ENCODE measurements at places on chromosomes 13 and 19.

DNA sequence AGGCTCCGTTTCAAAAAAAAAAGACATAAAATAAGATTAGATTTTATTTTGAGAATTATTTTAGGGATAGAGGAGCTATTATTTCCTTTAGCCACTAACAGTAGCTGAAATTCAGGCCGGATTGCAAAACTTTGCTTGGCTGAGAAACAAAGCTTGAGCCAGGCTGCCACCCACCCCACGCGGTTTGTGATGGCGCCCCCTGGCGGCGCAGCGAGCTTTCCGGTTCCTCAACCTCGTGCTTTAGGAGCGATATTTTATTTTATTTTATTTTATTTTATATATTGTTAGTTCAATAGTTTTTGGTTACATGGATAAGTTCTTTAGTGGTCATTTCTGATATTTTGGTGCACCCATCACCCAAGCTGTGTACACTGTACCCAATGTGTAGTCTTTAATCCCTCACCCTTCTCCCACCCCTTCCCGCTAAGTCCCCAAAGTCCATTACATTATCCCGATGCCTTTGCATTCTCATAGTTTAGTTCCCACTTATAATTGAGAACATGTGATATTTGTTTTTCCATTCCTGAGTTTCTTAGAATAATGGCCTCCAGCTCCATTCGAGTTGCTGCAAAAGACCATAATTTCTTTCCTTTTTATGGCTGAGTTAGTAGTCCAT, 19.8 kb upstream of the CEACAM4 start:
- DNase-seq = peak; percentile 21

DNA sequence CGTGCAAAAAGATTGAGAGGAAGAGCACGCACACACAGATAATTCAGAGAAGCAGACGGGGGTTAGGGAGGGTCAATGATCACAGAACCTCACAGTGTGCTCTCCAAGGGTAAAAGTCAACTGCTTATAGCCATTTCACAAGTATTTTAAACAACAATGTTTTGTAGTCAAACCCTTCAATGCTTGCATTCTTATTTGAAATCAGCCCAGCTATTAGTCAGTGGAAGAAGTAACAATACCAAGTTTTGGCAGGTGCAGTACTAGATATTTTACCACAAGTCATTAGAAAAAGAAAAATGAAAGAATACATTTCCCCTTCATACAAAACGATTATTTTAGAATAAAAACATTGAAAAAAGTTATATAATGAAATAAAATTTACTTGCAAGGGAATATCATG, 2.6 kb downstream of the CSNK1A1L start:
- DNase-seq = no peak

DNA sequence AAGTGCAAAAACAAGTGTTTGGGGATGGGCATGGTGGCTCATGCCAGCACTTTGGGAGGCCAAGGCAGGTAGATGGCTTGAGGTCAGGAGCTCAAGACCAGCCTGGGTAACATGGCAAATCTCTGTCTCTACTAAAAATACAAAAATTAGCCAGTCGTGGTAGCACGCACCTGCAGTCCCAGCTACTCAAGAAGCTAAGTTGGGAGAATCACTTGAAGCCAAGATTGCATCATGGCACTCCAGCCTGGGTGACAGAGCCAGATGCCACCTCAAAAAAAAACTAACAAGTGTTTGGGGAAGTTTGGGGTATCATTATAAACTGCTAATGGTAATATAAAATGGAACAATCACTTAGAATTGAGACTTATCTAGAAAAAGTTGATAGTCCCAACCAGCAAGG, 24.6 kb downstream of the XPO4 start:
- no peak for DNase-seq

DNA sequence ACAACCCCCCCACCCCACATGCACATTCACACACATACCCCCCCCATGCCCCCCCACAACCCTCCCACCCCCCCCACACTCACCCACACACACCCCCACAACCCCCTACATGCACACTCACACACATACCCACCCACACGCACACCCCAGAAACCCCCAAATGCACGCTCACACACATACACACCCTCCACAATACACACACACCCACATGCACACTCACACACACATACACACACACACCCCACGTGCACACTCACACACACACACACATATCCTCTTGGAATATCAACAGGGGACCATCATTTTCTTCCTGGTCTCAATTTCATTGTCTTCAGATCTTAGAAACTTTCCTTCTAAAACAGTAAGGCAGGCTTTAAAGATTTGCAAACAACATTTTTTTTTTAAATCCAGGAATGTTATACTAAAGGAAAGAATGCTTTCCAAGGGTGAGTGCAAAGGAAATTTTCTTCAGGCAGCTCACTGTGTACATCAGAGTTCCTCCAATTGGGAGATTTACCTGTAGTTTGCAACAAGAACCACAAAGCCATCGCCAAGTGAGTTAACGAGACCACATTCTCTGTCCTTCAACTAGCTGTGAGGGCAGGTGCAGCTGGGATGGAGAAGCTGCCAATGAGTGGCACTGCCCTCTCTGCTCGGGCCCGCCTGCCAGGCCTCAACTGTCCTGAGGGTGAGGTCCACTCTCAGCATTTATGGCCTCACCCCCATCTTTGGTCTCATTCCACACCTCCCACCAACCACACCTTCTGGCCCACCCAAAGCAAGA, 53.0 kb downstream of the MRPL57 start:
- DNase-seq = no peak

GRCh38 chr13:87234981-87235380, 436.2 kb upstream of the SLITRK5 start:
- no peak for DNase-seq

DNA sequence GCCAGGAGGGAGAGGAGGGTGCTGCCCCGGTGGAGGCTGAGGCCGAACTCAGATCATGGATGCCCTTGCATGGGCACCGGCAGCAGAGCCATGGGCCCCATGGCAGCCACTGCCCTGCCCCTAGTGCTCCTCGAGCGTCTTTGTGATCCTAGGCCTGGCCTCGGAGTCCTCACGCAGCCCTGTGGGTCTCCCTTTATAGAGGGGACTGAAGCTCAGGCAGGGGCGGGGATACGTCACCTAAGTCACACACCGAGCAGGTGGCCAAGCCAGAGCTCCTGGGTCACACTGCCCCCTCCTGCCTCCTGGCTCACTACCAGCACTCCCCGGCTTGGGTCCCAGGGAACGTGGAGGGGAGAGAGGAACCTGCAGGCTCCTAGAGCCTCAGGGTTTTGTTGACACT, 28.7 kb downstream of the DHX34 start:
- peak; percentile 27 for DNase-seq

GRCh38 chr13:106660746-106661625, 93.0 kb upstream of the ARGLU1 start:
- peak; percentile 63 for DNase-seq

- DNase-seq = no peak
Observed at GRCh38 chr19:10826846-10827245, 9.2 kb downstream of the TMED1 start.

DNA sequence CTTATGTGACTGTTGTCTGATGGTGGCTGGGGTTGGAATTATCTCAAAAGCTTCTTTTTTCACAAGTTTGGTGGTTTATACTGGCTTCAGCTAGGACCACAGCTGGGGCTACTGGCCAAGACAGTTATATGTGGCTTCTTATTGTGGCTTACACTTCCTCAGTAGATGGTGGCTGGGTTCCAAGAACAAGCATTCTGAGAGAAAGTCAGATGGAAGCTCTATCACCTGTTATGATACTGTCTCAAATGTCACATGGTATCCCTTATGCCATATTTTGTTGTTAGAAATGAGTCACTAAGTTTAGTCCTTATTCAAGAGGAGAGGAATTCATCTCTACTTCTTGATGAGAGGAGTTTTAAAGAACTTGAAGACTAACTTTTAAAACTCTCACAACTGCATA, 41.6 kb downstream of the NDFIP2 start:
- DNase-seq = no peak

DNA sequence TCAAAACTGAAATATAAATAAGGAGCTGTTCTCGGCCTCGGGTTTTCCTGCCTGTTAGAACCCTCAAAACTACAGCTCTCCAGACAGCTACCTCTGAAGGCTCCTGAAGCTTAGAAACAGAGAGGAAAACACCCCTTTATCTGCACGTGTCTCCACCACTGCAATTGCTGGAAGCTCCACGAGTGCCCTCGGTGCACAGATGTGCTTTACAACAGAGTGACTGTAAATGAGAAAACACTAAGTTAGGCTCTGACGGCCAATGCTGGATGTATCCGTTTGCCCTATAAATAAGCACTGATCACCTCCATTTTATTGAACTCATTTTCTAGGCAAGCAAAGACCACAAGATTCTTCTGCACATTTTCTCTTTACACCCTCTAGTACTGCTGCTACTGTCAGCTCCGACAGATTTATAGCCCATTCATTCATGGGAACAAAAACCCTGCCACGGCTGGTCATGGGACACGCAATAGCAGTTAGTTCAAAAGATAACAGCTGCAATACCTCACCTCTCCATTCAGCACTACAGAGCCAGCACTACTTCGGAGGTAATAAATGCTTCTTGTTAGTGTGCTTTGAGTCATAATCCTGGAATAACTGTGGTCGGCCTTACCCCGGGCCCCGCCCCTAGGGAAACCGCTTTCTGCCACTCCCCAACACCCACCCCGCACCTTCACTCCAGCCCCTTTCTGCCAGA, 241.1 kb upstream of the ZNF507 start:
- peak; percentile 17 for DNase-seq

DNA sequence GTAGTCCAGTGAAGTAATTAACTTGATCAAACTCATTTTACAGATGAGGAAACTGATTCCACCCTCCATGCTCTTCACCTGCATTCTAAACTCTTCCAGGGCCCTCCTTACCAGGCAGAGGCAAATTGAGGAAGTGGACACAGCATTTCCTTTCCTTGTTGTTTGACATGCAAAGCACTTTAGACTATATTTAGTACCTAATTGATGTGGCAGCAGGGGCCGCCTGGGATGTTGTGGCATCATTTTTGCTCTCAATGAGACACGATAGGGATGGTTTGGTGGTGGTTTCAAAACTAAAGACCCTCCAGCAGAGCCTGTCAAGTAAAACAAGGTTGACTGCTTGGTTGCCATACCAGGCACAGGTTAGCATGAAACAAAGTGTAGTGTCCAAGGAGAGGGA, 7.9 kb downstream of the SIPA1L3 start:
- no peak for DNase-seq

GRCh38 chr13:100394005-100394695, 194.4 kb downstream of the GGACT start:
- no peak for DNase-seq

DNA sequence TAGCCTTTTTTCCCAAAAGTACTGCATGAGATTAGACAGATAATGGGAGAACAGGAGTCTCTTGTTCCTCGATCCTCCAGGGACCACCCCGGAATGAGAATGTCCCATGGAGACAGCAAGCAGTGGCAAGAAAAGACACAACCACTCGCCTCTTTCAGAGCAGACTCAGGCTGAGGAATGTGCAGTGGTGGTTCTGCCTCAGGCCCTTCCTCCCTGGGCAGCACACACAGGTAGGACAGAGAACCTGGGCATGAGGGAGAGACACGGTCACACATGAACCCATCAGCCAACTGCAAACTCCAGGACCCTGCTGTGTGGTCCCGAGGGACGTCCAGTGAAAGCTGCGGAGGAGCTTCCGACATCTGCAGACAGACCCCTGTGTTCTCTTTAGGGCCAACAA, 31.0 kb downstream of the CRYL1 start:
- DNase-seq = no peak

DNA sequence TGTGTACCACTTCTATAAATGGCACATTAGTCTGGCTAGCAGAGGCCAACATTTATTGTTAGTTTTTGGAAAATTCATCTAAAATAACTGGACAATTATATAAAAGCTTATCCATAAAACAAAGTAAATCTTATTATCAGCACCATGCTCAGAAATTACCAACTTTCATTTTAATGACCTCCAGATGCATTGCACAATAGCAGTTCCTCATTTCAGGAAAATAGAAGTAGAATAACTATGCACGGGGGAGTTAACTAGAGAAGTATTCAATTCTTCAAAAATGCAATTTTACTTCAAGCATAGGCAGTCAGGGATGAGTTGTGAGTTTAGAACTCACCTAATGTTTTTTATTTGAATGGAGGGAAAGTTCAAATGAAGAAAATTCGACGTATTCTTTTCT, 1023.5 kb downstream of the PCDH17 start:
- DNase-seq = no peak

DNA sequence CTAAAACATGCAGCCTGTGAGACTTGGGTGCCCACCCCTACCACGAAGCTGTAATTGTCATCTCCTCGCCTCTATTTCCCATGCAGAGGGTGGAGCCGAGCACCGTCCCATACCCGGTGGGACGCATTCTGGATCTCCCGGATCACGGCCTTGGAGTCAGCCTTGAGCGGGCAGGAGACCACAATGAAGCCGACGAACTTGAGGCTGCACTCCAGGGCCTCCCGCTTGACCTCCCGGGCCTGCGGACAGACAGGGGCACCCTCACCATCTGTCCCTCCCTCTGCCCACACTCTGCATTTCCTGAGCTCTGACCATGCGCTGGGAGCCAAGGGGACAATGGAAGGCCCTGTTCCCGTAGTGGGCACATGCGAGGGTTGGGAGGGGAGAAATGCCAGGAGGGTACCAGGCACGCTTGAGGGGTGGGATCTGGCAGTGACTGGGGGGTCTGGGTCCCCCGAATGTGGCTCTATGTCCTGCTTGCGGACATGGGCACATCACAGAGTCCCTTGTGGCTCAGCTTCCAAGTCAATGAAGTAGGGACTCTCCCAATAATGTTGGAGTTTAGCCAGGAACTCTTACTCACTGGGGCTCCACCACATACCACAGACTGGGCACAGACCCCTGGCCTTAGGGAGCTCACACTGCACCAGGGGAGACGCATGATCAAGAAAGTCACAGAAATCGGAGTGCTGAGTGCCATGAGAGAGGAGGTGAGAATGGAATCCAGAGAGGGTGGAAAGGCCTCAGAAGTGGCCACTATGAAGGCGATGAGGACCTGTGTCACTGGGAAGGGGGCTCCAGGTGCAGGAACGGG, 9.2 kb upstream of the GMIP start:
- DNase-seq = no peak

DNA sequence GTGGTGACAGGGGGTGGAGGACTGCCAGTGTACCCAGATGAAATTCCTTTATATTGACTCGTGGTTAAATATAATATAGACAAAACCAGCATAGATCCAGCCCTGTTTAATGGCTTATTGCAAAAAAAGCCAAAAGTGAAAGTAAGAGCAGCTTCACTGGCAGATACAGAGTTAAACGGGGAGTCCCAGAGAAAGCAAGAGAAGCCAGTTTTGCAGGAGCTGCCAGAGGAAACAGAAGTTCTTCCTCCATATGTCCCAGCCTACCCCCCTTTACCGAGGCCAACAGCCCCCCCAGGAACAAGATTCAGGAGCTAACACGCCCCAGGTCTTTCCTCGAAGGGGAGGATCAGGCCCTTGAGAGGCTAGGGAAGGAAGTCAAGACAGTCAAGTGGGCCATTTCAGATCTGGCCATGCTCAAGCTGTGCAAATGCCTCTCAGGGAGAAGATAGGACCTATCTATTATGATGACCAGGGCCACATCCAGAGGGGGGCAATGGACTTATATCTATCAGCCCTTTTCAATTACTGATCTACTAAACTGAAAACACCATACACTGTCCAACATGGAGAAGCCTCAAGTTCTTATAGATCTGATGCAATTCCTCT, 47.2 kb upstream of the ZNF737 start:
- DNase-seq = no peak

- DNase-seq = no peak
Observed at GRCh38 chr13:32538143-32538620, 413 bp downstream of the N4BP2L2 start.

- no peak for DNase-seq
Observed at GRCh38 chr13:20441056-20441455, 84.6 kb downstream of the CRYL1 start.
